ENCODE measurements at places on chromosomes 16 and 17. TPM values are rescaled to one million over a fixed set of nuclear protein-coding genes. Genes with fewer than 3 reads are reported as not detected.

KRT15 gene
- not detected for total RNA-seq

HEATR9 gene
- not detected for total RNA-seq

FBXW10B gene
- not detected for total RNA-seq

CTDNEP1 gene
- 56.2 TPM for total RNA-seq

MILR1 gene
- 3.0 TPM for total RNA-seq

CMTM2 gene
- total RNA-seq = not detected

VAT1L gene
- 1.3 TPM for total RNA-seq

ANKRD40CL gene
- not detected for total RNA-seq
